Muscle of arm (tissue), 14 donors: ENCODE measurements at places on chromosomes 5 and 9.

GRCh38 chr9:92655896-92656536, 13.9 kb downstream of the IPPK start:
- no peak for DNase-seq

DNA sequence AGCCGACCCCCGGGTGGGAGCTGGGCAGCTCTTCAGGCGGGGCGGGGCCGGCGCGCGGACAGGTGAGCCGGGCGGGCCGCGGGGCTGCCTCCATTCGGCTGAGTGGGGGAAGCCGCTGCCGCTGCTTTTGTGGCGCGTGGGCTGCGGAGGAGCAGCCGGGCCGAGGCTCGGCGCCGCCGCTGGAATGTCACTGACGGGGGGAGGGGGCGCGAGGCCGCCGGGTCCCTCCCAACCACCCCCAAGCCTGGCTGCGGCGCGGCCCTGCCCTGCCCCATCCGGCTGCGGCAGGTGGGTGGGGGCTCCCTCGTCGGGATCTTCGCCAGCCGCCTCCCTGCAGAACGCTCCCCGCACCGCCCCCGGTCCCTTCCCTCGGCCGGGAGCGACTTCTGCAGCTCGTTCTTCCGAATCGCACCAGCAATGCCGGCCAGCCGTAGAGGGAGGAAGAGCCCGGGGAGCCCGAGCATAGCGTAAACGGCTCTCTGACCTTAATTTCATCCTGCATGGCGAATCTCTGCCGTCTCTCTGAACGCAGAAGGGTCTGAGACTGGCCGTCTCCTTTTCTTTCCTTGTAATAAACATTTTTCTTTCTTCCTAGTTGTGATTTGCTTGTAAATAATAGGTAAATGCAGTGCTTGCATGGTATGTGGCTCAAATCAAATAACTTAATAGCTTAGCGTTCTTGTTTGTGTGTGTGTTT, 505 bp downstream of the SPTAN1 start:
- peak; percentile 43 for DNase-seq

- DNase-seq = no peak
Measured at GRCh38 chr5:80963966-80964481, 3.9 kb downstream of the RASGRF2 start.

- no peak for DNase-seq
Measured at GRCh38 chr9:113205861-113206260, 15.2 kb downstream of the FKBP15 start.
